GM06990 (cell line): ENCODE measurements at places on chromosomes 2 and 18.

DNA sequence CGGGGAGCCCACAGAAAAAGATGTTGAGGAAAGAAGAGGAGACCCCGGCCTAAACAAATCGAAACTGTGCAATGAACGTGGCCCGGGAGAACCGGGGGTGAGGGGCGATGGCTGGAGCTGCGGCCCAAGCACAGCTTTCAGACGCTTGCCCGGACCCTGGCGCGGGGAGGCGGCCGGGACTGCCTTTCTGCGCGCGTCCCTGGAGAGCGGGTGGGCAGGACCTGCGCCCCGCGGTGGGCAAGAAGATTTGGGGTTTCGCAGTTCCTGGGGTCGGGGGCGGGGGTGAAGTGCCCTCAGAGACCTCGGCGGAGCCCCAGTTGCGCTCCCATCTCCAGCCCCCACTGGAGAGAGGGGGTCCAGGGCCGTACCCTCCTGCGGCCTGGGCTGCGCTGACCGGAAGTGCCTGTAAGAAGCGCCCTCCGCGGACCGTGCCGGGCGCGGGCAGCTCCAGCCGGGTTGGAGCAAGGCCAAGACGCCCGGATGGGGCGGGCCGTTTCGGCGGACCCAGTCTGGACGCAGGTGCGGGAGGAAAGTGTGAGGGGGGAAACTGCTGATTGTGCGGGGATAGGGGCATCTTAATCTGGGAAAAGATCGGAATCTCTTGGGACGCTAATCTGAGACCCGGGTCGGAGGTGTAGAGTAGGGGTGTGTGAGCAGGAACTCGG, 11.6 kb downstream of the EN1 start:
- no peak for DNase-seq

- no peak for DNase-seq
Measured at GRCh38 chr2:195489101-195489500, 167.9 kb upstream of the SLC39A10 start.

DNA sequence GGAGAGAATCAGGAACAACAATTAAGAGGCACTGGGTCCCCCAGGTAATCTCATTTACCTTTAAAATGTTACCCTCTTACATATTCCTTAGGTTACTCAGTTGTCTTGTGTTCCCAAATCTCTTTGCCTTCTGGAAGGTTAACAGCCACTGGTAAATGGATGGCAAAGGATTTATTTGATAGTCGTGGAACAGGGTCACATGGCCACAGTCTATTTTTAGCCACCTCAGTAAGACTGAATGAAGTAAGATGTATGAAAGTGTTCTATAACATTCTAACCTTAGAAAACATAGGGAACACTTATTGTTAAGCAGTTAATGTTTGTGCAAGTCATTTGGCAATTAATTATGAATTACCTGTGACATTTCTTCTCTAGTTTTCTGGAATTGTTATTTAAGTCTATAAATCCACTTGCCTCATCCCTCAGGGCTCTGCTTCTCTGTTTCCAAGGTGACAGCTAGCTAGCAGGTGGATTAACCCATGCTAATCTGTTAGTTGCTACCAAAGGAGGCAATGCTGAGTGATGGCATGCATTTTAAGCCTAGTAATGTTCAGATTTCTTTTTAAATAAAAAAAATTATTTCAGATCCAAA, 211.0 kb downstream of the PIK3C3 start:
- no peak for DNase-seq

GRCh38 chr2:108898315-108899082, 90.5 kb downstream of the EDAR start:
- no peak for DNase-seq

DNA sequence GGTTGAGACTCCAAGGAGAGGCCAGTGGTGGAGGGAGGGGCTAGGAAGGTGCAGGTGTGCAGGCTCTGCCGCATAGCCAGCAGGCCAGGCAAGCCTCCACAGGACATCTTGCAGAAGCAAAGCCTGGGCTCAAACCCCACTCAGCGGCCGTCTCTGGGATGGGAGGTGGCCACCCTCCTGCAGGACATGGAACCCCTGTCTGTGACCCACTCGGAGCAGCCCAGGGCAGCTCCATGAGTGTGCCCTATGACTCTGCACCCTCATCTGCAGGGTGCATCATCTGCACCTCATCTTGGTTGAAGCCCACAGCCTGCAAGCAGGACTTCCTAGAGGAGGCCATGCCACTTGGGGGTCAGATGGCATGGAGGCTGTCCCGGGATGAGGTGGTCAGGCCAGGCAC, 46.3 kb downstream of the GPC1 start:
- DNase-seq = no peak

- no peak for DNase-seq
Measured at GRCh38 chr2:127906206-127906926, 20.6 kb upstream of the AMMECR1L start.

GRCh38 chr2:64846177-64846576, 143.0 kb upstream of the SLC1A4 start:
- DNase-seq = no peak

DNA sequence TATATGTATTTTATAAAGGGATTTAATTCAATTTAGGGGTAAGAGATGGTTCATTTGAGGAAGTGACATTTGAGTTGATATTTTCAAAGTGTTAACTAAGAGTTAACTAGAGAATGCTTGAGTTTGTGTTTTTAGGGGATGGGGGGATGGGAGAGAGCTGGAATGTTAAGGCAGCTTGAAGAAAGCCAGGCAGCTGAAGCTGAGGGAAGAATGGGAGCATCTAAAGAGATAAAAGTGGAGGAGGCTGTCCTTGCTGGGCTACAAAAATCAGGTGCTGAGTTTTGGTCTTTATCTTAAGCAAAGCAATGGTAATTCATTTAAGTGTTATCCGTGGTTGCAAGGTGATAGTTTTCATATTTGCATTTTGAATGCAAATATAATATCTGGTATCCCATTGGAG, 9.2 kb downstream of the CHST9 start:
- no peak for DNase-seq

GRCh38 chr2:219737270-219737691, 109.9 kb downstream of the SLC4A3 start:
- no peak for DNase-seq

DNA sequence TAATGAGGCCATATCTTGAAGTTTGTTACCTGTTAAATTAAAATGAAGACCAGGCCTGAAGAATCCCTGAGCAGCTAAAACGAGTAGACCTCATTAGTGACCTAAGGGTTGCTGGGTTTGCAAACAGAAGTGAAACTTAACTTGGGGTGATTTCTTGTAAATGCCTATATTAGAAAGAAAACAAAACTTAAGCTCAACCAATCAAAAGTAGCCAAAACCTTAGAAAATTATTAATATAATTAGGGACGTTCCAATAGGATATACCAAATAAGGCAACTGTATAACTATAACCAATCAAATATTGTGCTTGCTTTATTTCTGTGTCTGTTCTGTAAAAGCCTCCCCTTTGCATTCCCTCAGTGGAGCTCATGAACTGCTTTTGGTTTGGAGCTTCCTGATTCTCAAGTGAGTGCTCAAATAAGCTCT, 137.9 kb upstream of the VRK2 start:
- peak; percentile 64 for DNase-seq

GRCh38 chr2:10234013-10234306, 68.7 kb upstream of the HPCAL1 start:
- DNase-seq = no peak

DNA sequence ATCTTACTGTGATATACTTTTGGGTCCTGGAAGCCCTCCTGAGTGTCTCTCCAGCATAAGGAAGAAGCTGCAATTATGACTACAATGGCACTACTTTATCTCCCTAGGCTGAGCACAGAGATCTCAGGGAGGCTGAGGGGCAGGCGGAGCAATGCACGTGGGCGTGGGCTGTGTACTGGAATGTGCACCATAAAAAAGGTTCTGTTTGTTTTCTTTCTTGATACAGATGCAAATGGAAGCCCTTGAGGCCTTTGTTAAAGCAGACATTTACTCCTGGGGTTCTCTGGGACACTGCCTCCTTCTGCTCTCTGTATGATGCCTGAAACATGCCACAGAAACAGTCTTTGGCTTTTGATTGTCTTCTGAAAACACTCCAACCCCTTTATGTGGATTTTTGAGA, 79.1 kb upstream of the DLX2 start:
- DNase-seq = no peak

- DNase-seq = peak; percentile 57
Measured at GRCh38 chr18:63831080-63831788, 56.0 kb downstream of the SERPINB7 start.

DNA sequence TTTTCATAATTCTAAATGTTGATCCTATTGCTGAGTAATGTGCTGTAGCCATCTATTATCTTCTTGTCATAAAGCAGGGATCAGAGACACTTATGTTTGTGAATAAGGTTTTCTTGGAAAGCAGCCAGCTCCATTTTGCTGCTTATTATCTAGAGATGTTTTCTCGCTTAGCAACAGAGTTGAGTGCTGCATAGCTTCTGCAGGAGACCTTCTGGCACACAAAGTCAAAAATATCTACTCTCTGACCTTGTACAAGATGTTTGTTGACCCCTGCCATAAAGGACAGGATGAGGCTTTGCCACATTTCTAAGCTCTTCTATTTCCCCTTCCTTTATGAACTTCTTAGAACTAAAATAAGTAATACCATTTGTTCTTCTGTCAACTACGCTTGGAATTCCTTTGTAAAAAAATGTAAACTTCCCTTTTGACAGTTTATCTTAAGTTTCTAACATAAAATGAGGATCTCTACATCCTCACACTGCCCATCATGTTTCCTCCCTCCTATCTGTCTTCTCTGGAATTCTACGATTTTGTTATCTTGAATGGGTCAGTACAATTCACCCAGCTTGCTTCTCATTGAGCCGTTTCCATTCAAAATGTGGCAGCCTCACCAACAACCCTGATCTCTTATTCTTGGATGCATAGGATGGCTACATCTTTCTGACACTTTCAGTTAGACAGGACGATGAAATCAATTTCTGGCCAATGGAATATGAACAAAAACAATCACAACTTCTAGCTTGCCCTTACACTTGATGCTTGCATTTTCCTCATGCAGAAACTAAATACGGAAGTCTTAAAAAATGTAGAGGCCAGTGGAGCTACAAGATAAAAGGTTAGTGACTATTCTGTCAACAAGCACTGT, 1377.0 kb downstream of the SUCLG1 start:
- DNase-seq = no peak

DNA sequence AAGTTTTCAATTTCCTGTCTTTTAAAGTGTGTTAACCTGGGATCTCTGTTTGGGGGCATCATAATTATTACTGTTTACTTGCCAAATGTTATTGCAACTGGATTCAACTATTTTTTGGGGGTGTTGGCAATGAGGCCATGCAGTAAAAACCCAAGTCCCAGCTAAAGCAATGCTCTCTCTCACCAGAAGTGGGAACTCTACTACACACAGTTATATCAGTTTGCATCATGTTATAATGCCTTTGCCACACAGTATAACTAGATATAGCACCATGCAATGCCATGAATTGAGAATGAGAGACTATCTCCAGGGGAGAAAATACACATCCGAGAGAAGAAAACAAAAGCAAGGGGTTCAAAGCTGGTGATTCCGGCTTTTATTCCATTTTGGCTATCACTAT, 79.0 kb downstream of the GCA start:
- DNase-seq = no peak

DNA sequence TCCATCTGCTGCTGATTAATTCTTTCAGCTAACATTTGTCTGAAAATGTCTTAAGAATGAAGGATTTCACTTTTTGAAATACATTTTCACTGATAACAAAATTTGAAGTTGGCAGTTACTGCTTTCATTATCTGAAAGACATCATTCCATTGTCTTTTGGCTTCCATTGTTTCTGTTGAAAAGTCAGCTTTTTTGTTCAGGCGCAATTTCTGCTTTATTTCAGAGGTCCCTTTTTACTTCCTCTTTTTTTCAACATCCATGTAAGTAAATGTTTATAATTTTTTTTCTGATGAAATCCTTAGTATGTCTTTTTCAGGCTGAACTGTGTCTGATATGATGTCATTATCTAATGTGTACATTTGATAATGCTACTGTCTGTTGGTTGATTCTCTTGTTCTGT, 184.2 kb downstream of the RND3 start:
- DNase-seq = no peak

DNA sequence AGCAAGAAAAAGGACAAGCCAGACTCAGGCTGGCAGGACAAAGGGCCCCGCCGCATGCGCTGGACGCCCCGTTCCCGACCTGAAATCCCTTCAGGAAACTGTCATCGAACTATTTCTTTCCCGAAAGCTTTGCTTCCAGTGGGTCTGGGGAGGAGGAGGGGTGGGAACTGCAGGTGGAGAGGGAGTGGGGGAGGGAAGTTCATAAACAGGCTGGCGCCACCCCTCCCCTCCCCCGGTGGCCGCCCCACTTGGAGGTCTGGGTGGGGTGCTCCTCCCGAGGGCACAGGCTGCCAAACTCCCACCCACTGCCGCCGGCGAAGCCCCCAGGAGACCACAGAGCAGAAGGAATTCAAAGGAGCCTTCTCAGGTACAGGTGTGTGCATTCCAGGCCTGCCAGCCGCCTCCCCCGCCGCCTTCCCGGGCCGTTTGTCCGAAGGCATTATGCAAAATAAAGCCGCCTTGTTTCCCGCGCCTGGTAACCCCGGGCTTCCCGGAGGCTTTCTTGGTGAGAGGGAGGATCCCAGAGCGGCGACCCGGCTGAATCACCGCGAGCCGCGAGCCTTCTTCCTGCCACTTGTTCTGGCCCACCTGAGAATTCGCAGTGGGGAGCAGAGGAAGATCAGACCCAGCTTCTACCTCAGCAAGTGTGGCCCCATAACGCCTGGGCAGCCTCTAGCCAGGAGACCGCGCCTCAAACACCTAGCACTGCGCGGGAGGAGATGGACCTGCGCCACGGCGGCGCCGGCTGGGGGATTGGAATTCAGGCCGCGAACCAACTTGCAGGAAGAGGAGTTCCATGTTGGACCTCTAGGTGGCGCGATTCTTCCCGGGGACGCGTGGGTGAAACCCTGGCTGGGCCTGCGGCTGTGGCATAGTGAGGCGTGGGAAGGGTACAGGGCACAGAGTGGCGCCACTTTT, 101.9 kb downstream of the FOXI3 start:
- DNase-seq = peak; percentile 40

DNA sequence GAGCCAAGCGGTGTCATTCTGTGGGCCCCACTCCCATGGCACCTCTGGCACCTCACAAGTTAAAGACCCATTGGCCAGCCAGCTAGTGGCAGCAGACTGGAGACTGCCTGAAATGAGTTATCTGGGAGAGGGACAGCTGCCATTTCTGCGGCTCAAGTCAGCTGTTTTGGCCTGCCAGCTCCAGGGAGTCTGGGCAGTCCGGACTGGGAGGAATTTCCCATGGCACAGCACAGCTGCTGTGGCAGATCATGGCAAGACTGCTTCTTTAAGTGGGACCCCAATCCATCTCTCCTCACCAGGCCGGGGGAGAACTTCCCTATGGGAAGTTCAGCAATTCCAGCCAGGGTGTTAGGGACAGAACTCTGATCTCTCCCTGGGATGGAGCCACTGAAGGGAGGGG, 2187.6 kb upstream of the CELF4 start:
- no peak for DNase-seq

- no peak for DNase-seq
Measured at GRCh38 chr2:120451334-120451733, 105.4 kb downstream of the INHBB start.
